Hematopoietic multipotent progenitor cell treated with erythropoietin and hydrocortisone succinate and interleukin-3 and kit ligand, for 17 days (in vitro differentiated cells): ENCODE measurements at places on chromosomes 6 and 20.

DNA sequence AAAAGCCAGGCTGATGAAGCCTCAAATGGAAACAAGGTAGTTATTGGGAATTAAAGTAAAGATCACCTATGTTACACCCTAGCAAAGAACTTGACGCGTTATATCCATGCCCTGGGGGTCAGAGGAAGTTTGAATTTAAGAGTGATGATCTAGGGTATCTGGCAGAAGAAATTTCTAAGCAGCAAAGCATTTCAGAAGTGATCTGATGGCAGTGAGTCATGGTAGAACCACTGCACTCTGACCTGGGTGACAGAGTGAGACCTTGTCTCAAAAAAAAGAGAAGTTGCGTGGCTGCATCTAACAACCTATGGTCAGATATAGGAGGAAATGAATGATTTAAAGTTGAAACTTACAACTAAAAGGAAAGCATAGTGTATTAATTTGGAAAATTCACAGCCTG, 45.2 kb downstream of the SCP2D1 start:
- DNase-seq, result no peak

GRCh38 chr6:55827818-55828522, 47.4 kb downstream of the BMP5 start:
- no peak for DNase-seq

- DNase-seq, result no peak
Observed at GRCh38 chr20:22389836-22390542, 194.4 kb downstream of the FOXA2 start.

GRCh38 chr20:44596876-44597275, 14.5 kb downstream of the PKIG start:
- DNase-seq, result no peak

DNA sequence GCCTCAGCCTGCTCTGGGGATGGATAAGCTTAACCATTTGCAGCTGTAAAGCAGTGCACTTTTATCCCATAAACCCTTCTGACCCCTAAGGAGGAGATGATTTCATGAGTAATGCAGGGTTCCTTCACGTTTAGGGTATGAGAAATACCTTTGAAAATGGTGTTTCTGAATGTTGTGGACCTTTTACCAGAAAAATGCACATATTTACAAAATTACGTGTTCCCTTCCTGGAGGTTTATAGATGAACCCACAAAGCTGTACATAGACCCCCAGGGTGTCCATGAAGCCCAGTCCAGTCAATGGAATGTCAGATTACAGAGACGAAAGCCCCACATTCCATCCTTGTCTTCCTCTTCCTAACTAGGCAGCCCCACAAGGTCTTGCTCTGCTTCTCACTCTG, 78.6 kb upstream of the INSM1 start:
- DNase-seq, result no peak
